Liver (tissue), 10 donors: ENCODE measurements at places on chromosomes 3 and 15. TPM values are rescaled to one million over a fixed set of nuclear protein-coding genes. Genes with fewer than 3 reads are reported as not detected.
A peak's percentile ranks its signal among the peaks of the same experiment; 100 is the strongest.

DNA sequence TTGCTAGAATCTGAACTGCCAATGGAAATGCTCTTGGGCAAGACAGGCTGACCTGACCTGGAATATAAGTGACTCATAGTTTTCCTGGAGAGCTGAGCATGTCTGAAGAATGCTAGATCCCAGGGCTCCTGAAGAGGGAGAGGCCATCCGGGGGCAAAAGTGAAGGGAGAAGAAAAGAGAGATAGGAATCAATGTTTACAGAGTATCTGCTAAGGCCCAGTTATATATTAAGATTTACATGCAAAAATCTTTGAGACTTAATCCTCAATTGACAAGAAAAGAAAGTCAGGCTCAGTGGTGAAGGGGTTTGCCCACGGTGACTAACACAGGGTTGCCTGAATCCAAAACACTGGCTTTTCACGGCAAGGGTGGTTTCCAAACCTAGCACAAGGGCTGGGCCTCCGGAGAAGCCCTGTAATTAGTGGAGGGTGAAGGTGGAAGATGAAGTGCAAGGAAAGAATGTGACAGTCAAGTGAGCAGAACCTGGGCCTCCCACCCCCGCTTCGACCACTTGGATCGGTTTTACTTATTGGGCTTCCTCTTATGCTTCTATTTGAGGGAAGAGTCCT lies 91.7 kb upstream of the FGF12 start:
- no peak for DNase-seq

GRCh38 chr3:108472001-108472591 lies 38.3 kb downstream of the MYH15 start:
- no peak for DNase-seq

DNA sequence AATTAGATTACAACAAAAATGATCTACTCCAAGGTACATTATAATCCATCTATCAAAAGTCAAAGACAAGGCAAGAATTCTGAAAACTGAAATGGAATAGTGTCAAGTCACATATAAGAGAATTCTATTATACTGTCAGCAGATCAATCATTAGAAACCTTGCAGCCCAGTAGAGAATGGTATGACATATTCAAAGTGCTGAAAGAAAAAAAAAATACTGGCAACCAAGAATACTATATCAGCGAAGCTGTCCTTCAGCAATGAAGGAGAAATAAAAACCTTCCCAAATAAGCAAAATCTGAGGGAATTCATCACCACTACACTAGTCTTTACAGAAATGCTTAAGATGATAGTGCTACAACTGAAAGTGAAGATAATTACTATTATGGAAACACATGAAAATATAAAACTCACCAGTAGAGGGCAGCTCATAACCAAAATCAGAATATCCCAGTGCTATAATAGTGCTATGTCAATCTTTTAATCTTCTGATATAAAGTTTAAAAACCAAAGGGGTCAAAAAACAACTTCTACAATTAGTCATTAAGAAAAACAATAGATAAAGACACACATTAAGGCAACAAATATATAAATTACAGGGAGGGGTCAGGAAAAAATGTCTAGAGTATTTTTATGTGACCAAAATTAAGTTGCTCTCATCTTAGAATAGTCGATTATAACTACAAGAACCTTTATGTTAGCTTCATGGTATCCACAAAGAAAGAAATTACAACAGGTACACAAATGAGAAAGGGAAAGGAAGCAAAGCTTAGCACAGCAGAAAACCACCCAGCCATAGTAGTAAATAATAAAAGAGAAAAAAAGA lies 190.7 kb upstream of the CNTN6 start:
- no peak for DNase-seq

DNA sequence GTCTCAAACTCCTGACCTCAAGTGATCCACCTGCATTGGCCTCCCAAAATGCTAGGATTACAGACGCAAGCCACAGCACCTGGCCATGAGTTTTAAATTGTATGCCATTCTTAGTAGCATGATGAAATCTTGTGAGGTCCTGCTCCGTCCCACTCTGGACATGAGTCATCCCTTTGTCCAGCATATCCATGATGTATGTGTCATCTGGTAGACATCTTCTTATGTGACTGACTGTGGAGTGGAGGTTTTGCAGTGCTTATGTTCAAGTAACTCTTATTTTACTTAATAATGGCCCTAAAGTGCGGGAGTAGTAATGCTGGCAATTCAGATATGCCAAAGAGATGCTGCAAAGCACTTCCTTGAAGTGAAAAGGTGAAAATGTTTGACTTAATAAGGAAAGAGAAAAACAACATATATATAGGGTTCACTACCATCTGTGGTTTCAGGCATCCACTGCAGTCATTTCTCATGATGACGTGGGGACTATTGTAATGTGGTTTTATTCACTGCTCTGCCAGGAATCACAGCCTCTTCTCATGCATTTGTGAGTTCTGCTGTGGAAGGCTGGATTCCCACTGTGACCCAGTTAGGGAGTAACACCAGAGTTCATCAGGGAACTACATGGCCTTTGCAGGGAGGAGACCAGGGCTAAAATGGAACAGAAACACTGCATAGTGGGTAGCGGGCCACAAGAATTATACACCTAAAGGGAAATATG lies 204.6 kb upstream of the STRIT1 start:
- no peak for DNase-seq

GRCh38 chr15:29698030-29698701 lies 124.1 kb downstream of the TJP1 start:
- no peak for DNase-seq

GRCh38 chr3:64354956-64355355 lies 129.7 kb upstream of the PRICKLE2 start:
- DNase-seq = no peak

DNA sequence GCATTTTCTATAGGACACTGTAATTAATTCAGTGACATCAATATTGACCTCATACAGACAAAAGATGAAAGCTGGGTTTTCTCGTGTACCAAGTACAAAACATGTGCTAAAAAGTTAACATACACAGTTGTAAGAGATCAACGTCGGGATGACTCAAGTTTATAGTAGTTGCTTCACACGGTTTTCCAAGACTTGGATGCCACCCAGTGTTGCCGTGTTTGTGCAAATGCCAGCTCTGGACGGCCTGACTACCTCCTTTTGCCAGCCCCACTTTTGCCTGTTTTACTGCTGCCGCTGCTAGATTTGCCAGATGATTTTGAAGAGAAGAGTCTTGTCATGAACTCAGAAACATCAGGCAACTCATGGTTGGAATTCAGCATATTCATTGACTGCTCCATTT lies 17.6 kb downstream of the EMC7 start:
- DNase-seq = no peak

The TNNC1 gene
- total RNA-seq = 0.75 TPM

DNA sequence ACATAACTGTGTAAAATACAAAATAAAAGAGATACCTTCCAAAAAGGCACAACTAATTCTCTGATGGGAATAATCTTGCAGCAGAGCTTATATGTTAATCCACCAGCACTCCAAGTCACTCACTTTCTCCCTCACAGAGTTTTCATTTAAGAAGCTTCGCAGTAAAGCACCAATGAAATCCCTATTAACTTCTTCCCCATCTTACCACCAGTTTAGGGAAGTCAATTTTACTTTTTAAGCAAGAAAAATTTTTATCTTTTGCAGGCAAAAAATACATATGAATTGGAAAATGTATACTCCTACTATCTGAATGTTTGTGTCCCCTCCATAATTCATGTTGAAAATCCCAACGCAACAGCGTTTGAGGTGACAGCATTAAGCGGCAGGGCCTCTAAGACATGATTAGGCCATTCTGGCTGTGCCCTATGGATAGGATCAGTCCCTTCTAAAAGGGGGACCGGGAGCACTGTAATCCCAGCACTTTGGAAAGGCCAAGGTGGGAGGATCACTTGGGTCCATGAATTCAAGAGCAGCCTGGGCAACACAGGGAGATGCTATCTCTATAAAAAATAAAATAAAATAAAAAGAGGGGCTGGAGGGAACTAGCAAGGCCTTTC lies 435.8 kb downstream of the SHQ1 start:
- DNase-seq = no peak

GRCh38 chr15:48695088-48695826 lies 49.7 kb upstream of the FBN1 start:
- DNase-seq = no peak

The THAP10 gene
- 0.42 TPM for total RNA-seq

The TRPM1 gene
- not detected for total RNA-seq

- DNase-seq = no peak
Observed at GRCh38 chr3:133294253-133294652, 105.6 kb upstream of the BFSP2 start.

The BDH1 gene
- 49.4 TPM for total RNA-seq

- no peak for DNase-seq
Observed at GRCh38 chr15:91801836-91802534, 51.5 kb upstream of the SLCO3A1 start.

DNA sequence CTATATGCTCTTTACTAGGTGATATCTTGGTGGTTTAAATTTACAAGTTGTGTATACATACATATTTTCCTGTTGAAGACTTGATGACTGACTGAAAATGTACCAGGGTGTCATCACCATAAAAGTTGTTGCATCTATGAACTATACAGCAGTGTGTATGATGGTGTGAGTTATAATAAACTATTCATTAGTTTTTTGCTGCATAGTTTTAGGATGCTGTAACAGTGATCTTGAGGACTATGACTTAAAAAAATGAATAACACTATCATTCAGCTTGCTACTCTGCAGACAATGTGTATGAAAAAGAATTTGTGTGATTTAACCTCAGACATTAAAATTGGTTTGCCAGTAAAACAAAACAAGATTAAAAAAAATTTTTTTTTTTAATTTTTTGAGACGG lies 49.0 kb downstream of the UBE2E2 start:
- no peak for DNase-seq

The FRMD5 gene
- 0.25 TPM for total RNA-seq

The CTXN2 gene
- total RNA-seq = not detected

GRCh38 chr15:67515090-67515489 lies 5.8 kb upstream of the C15orf61 start:
- DNase-seq = no peak

The GABRA5 gene
- total RNA-seq = not detected

DNA sequence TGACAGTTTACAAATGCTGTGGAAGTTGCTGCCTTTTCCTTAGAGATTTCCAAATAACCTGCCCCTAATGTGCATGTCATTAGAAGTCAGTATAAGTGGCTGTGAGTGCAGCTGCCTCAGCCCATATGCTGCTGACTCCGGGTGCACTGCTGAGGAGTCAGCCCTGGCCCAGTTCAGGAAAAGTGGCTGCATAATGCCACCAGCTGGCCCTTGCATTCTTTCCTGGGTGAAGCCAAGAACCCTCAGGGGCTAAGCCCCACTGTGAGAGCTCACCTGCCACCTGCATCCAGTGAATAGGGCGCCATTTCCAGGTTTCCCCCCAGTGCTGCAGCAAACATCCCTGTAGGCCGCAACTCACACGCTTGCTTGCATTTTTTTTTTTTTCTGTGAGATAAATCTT lies 139.9 kb downstream of the TJP1 start:
- DNase-seq = no peak

The AAGAB gene
- total RNA-seq = 13.5 TPM

- no peak for DNase-seq
Observed at GRCh38 chr15:58880320-58880719, 53.2 kb downstream of the SLTM start.

- peak; percentile 34 for DNase-seq
Observed at GRCh38 chr15:99409097-99409473, 156.7 kb upstream of the MEF2A start.

- no peak for DNase-seq
Observed at GRCh38 chr3:115248274-115248673, 101.2 kb upstream of the ZBTB20 start.

DNA sequence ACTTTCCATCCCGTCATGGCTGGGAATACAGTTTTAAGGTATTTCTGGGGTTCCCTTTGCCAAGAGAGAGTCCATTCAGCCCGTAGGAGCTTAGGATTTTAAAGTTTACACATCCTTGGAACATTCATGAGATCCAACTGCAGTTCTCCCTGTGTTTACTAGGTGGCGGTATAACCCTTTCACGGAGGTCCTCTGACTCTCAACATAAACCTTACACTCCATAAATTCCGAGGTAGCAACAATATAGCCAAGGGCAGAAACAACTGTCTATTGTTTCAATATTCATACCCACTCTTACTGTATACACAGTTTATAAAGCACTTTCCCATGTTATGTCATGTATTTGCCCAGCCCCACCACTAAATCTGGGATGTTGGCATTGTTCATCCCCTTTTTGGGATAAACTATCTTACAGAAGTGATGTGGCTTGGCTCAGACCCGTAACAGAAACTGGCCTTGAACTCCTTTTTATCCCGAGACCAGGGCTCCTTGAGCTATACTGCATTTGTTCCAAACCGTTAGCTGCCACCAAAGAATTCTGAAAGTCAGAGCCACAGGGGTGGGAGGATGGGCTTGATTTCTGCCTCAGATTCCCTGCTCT lies 69.2 kb upstream of the COL6A5 start:
- no peak for DNase-seq

DNA sequence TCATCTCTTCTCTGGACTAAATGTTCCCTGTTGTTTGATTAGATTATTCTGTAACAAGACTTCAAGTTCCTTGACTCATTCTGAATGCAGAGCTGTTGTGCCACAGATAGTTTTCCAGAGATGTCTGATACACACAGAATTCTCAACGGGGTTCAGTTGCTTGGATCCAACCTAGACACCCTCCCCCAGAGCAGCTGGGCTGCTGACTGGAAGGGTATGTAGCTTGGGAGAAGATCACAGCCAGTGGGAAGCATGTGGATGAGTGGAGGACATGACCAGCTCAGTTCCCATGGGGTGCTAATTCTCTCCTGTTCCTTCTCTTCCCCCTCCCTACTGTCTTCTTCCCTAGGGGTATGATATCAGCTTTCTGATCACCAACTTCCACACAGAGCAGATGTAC lies 6.6 kb upstream of the TTLL3 start:
- DNase-seq = no peak

- no peak for DNase-seq
Observed at GRCh38 chr3:193972832-193973231, 163.1 kb upstream of the HES1 start.

The NOX5 gene
- total RNA-seq = under 0.01 TPM

GRCh38 chr3:142081178-142081577 lies 68.2 kb downstream of the TFDP2 start:
- DNase-seq = no peak

The BFSP2 gene
- total RNA-seq = not detected

The CTDSPL gene
- total RNA-seq = 17.2 TPM

GRCh38 chr3:14837878-14838258 lies 19.1 kb downstream of the FGD5 start:
- no peak for DNase-seq

GRCh38 chr15:44719293-44719999 lies 8.1 kb downstream of the B2M start:
- no peak for DNase-seq

GRCh38 chr15:98686983-98687382 lies 38.6 kb downstream of the IGF1R start:
- no peak for DNase-seq

The KY gene
- 0.08 TPM for total RNA-seq

GRCh38 chr3:55620351-55621025 lies 133.4 kb upstream of the WNT5A start:
- no peak for DNase-seq

DNA sequence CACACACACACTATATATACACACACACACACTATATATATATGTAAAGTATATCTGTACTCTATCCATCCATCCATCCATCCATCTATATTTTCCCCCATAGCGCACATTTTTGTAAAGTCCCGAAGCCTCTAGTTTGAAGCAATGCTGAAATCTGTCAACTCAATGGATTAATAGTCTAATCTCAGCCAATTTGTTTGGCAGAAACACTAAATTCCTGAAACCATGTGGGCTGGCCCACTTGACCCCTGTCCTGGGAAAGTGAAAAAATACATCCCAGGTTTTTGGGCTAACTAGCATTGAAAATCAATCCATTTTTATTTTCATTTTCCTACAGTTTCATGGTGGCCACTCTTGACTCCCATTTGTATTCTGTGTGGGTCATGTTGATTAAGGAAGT lies 166.7 kb downstream of the SLCO3A1 start:
- no peak for DNase-seq

GRCh38 chr15:74257105-74257504 lies 21.0 kb downstream of the CCDC33 start:
- DNase-seq = no peak
